ENCODE measurements at places on chromosomes 12 and 14. TPM values are rescaled to one million over a fixed set of nuclear protein-coding genes. Genes with fewer than 3 reads are reported as not detected.

DNA sequence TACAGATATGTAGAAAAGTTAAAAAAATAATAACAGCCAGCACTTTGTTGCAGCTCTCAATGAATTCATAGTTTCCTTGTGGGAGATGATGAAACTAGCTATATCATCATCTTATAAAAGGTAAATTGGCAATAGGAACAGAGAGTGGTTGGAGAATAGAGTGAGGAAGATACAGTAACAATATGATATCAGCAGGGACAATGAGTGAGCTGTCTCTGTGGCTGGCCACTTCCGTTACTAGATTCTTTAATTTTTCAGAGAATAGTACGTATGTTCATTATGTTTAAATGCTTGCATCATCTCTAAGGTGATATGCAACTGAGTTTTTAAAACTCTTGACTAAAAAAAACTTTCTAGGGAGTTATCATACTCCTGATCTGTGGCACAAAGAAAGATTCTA is 1006.2 kb upstream of the FLRT2 start:
- H3K27me3 ChIP-seq, result no peaks in the 10 kb centered on the region
- H3K4me3 ChIP-seq, result no peak overlapping the region
- DNase-seq, result no peak

DNA sequence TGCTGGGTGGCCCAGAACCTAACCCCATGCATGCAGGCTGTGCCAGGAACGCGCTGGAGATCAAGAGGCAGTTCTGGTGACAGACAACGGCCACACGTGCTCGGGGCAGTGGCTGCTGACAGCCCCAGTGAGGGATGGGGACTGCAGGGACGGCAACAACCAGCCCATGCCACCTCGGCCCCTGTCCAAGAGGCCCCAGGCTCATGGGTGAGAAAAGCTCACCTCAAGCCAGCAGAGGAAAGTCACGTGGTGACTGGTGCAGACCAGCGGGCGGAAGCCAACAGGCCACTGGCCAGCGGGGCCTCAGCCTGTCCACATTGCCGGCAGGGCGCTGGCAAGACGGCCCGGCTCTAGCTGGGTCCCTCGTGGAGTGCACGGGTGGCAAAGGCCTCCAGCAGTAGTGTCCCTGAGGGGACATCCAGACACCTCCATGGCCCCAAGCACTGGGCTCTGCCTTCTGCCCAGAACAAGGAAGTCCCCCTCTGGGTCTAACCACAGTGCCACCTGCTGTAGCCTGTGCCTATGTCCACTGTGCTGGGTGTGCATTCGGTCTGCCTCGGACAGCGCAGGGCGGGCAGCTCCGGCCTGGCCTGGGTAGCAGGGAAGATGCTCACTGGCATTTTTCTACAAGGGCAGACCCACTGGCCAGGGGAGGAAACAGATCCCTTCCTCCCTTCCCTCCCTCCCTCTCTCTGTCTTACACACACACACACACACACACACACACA is 134.1 kb downstream of the NCOR2 start:
- peaks cover 27% of the 10 kb centered on the region for H3K36me3 ChIP-seq
- peak; percentile 86 for DNase-seq
- peaks cover 68% of the 10 kb centered on the region for H3K4me1 ChIP-seq
- H3K27me3 ChIP-seq, result no peaks in the 10 kb centered on the region
- H3K4me3 ChIP-seq, result no peak overlapping the region
- H3K27ac ChIP-seq, result peak overlapping the region; percentile 74

DNA sequence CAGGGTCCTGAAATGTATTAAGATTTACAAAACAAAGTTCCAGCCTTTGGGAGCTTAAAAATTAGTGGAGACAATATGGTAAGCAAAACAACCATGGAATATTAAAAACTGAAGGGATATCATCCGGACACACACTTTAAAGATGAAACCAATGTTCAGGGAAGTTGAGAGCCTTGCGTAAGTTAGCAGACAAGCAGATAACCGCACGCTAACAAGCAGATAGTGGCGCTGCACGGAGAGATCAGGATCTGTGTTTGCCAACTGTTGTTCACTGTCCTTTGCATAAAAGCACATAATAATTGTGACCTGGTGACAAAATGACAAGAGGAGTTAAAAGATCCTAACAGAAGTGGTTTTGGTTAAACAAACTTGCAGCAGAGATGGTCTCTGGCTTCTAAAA is 14.3 kb upstream of the TMEM229B start:
- H3K27ac ChIP-seq, result no peak overlapping the region
- no peaks in the 10 kb centered on the region for H3K36me3 ChIP-seq
- no peak for DNase-seq

DNA sequence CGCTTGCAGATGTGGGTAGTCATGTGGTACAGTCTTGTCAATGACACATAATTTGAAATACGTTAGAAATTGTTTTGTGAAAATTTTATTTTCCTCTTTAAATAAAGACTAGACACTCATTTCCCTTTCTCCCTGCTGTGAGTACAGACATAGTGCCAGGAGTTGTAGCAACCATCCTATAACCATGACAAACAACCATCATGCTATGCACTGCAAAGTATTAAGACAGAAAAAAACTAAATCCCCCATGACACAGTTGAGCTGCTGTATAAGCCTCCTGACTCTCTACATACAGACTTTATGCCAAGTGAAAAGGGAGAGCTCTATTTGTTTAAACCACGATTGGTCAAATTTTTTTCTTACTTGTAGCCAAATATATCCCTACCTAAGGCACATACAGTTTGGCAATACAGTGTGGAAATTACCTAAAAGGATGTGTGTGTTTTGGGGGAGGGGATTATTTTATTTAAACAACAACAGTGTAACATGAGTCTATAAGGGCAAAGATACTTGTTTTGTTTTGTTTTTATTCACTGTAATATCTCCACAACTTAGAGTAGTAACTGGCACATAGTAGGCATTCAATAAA is 45.0 kb upstream of the KRR1 start:
- no peak for DNase-seq
- no peaks in the 10 kb centered on the region for H3K36me3 ChIP-seq
- no peak overlapping the region for H3K27ac ChIP-seq
- peaks cover 19% of the 10 kb centered on the region for H3K4me1 ChIP-seq

- H3K36me3 ChIP-seq, result no peaks in the 10 kb centered on the region
- H3K4me3 ChIP-seq, result no peak overlapping the region
- H3K4me1 ChIP-seq, result no peaks in the 10 kb centered on the region
- H3K27me3 ChIP-seq, result no peaks in the 10 kb centered on the region
Observed at GRCh38 chr12:123540899-123541662, 7.6 kb upstream of the RILPL1 start.

GRCh38 chr12:27583057-27583797 is 59.2 kb downstream of the PPFIBP1 start:
- peak overlapping the region; percentile 10 for H3K4me3 ChIP-seq
- peak overlapping the region; percentile 89 for H3K27ac ChIP-seq
- peaks cover 95% of the 10 kb centered on the region for H3K4me1 ChIP-seq
- peaks cover 3% of the 10 kb centered on the region for H3K36me3 ChIP-seq
- no peaks in the 10 kb centered on the region for H3K27me3 ChIP-seq
- DNase-seq, result no peak

- no peak for DNase-seq
- H3K4me3 ChIP-seq, result no peak overlapping the region
- H3K36me3 ChIP-seq, result no peaks in the 10 kb centered on the region
- H3K27ac ChIP-seq, result no peak overlapping the region
Observed at GRCh38 chr14:105847400-105847799, 321.0 kb downstream of the TMEM121 start.

The PKP2 gene
- total RNA-seq, result 428 TPM

The GNB3 gene
- 7.5 TPM for total RNA-seq

The KLRK1 gene
- total RNA-seq, result 0.36 TPM

The CYP27B1 gene
- total RNA-seq, result not detected
